ENCODE measurements at places on chromosomes 1 and 21. TPM values are rescaled to one million over a fixed set of nuclear protein-coding genes. Genes with fewer than 3 reads are reported as not detected.
A peak's percentile ranks its signal among the peaks of the same experiment; 100 is the strongest.

- peak overlapping the region; percentile 49 for H3K27ac ChIP-seq
- no peaks in the 10 kb centered on the region for H3K36me3 ChIP-seq
- H3K27me3 ChIP-seq = no peaks in the 10 kb centered on the region
- H3K4me1 ChIP-seq = peaks cover 29% of the 10 kb centered on the region
Measured at GRCh38 chr1:156525071-156525501, 24.5 kb upstream of the MEF2D start.

- no peaks in the 10 kb centered on the region for H3K27me3 ChIP-seq
- no peak overlapping the region for H3K27ac ChIP-seq
- peaks cover 21% of the 10 kb centered on the region for H3K4me1 ChIP-seq
- H3K4me3 ChIP-seq = no peak overlapping the region
Measured at GRCh38 chr1:182263706-182264105, 127.9 kb downstream of the GLUL start.

GRCh38 chr1:26857473-26858060 lies 5.4 kb upstream of the SFN start:
- no peaks in the 10 kb centered on the region for H3K27me3 ChIP-seq
- DNase-seq = no peak
- H3K36me3 ChIP-seq = peaks cover 38% of the 10 kb centered on the region
- no peak overlapping the region for H3K4me3 ChIP-seq

DNA sequence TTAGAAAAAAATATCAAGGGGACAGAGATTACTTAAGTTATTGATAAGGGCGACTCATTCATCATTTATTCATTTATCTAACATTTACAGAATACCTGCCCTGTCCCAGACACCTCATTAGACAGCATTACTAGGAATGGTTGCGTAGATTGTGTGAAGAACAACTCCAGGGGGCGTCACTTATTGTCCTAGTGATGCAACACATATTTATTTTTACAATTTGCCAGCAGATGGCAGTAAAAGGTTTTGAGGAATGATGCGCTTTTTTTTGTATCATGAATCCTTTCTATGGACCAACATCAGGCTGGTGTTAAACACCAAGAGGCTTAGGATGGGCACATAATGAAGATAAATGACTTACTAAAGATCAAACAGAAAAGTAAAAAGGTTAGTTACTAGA lies 5.5 kb downstream of the NCAM2 start:
- H3K27me3 ChIP-seq = peaks cover 3% of the 10 kb centered on the region
- no peaks in the 10 kb centered on the region for H3K36me3 ChIP-seq
- no peaks in the 10 kb centered on the region for H3K4me1 ChIP-seq
- no peak overlapping the region for H3K4me3 ChIP-seq

DNA sequence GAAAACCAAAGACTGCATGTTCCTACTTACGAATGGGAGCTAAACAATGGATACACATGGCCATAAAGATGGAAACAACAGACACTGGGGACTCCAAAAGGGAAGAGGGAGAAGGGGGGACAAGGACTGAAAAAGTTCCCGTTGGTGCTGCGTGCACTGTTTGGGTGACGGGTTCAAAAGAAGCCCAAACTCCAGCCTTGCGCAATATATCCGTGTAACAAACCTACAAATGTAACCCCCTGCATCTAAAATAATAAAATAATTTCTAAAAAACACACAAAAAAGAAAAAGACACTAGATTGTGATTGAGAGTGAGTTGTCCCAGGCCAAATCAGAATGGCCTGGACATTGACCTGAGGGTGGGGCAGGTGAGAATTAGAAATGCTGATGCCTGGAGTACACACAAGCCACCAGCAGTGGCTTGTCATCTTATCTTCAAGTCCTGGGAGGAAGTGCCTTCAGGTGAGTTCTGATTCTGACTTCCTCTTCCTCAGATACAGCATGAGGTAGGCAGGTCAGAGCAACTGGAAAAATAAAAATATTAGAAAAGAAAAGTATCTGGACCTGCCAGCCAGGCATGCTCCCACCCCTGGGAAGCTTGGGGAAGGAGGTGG lies 54.7 kb downstream of the SPATA46 start:
- no peak overlapping the region for H3K27ac ChIP-seq
- no peaks in the 10 kb centered on the region for H3K27me3 ChIP-seq
- H3K4me3 ChIP-seq = no peak overlapping the region
- H3K36me3 ChIP-seq = no peaks in the 10 kb centered on the region
- no peak for DNase-seq

DNA sequence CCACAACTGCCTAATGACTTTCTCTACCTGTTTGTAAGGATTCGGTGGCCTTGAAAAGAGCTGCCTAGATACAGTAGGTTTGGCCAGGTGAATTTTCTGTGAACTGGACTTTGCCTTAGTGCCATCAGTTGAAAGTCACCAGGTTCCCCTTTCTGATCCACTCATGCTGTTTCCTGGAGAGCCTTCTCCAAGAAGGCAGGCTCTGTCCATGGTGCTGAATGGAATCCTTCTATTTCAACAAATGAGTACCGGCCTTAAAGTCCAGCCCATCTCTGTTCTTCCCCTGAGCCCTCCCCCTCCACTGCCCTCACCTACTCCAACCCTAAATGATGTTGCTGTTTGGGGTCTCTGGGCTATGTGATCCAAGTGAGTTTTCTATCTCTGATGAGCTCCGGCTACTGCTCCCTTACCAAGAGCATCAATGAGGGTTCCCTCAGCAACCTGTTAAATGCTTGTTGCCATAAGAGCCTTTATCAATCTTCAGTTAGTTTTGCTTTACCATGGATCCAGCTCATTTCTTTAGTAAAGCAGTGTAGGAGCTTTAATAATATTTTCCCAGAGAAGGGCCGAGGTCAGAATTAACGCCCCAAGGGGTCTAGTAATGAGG lies 500.4 kb downstream of the PTPRU start:
- DNase-seq = peak; percentile 8
- no peaks in the 10 kb centered on the region for H3K36me3 ChIP-seq
- no peak overlapping the region for H3K27ac ChIP-seq
- H3K4me3 ChIP-seq = no peak overlapping the region
- H3K4me1 ChIP-seq = no peaks in the 10 kb centered on the region

GRCh38 chr1:218705391-218705790 lies 360.3 kb downstream of the TGFB2 start:
- no peaks in the 10 kb centered on the region for H3K27me3 ChIP-seq
- H3K4me3 ChIP-seq = no peak overlapping the region
- no peak for DNase-seq
- no peak overlapping the region for H3K27ac ChIP-seq
- H3K4me1 ChIP-seq = no peaks in the 10 kb centered on the region

DNA sequence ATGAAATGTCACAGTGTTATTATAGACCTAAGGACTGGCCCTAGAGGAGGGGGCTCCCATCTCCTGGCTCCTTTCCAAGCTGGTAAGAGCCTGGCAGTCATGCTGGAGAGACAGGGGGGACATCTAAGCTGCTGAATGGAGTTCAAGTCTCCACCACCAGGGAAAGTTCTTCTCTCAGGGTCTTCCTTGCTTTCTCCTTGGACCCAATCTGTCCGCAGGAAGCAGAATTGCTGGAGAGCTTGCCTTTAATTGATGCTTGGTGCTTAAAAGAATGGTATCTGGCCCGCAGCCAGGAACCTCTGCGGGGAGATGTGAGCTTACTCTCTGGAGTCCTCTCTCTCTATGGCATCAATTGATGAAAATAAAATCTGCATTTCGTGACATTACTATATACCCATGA lies 25.1 kb downstream of the IRF2BP2 start:
- H3K4me1 ChIP-seq = no peaks in the 10 kb centered on the region
- no peak overlapping the region for H3K27ac ChIP-seq
- H3K36me3 ChIP-seq = no peaks in the 10 kb centered on the region
- DNase-seq = no peak
- no peaks in the 10 kb centered on the region for H3K27me3 ChIP-seq
- H3K4me3 ChIP-seq = no peak overlapping the region

Gene LORICRIN
- total RNA-seq = not detected

Gene TMEM81
- 2.5 TPM for total RNA-seq

DNA sequence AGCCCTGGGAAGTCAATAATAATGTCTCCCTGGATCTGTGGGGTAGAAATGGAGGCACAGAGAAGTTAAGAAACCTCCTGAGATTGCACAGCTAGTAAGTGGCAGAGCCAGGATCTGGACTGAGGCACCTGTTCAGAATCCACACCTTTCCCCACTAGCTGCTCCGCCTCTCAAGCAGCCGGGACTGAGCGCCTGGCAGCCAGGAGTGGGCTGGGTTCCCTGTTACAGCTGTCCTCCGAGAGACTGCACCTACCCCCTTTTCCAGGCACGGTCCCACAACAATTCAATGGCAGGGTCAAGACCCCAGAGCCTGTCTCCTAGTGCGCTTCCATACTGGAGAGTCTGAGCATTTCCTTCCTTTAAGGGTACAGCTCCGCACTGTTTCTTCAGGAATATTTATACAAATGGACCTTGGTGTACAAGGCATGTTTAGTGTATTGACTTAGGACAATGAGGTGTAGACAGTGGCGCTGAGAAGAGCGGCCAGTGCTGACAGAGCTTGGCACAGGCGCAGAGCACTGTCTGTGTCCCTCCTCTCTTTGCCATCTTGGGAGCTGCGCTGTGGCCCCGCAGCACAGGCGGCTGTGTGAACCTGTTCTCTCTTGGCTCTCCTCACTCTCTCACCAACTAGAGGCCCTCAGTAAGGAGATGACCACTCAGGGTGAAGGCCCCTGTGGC lies 24.4 kb downstream of the GRHL3 start:
- no peak overlapping the region for H3K27ac ChIP-seq
- H3K4me3 ChIP-seq = no peak overlapping the region
- H3K36me3 ChIP-seq = no peaks in the 10 kb centered on the region
- DNase-seq = no peak
- no peaks in the 10 kb centered on the region for H3K27me3 ChIP-seq

GRCh38 chr1:200279810-200280411 lies 129.9 kb downstream of the ZNF281 start:
- no peak for DNase-seq
- no peaks in the 10 kb centered on the region for H3K36me3 ChIP-seq
- no peak overlapping the region for H3K27ac ChIP-seq
- no peaks in the 10 kb centered on the region for H3K4me1 ChIP-seq
- H3K27me3 ChIP-seq = no peaks in the 10 kb centered on the region

Gene OR2L3
- not detected for total RNA-seq

- H3K4me1 ChIP-seq = peaks cover 22% of the 10 kb centered on the region
- H3K4me3 ChIP-seq = no peak overlapping the region
- H3K27ac ChIP-seq = no peak overlapping the region
Measured at GRCh38 chr1:16010837-16011236, 6.8 kb downstream of the SRARP start.

Measured in natural killer cell (primary cell).